ENCODE measurements at places on chromosomes 16 and 17.

DNA sequence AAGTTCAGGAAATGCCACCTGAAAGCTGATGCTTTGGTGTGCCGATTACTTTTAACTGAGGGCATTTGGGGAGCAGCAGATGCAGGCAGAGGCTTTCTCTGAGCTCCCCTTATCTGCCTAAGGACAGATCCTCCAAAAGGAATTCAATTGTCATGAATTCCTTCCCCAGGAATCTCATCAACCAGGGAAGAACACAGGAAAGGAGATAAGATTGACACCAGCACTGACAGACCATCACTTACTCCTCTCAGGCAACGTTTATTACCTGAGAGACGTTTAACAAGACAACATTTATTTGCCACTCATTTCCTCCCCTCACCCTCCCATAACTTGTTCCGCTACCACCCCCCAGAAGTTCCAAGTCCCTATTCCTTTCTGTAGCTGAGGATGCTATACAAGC is 17.6 kb upstream of the CDRT4 start:
- DNase-seq: no peak

GRCh38 chr16:79009896-79010295 is 590.6 kb downstream of the MAF start:
- DNase-seq: no peak

- DNase-seq: no peak
Measured at GRCh38 chr16:67663877-67664222, 2.7 kb downstream of the ENKD1 start.

GRCh38 chr16:69073181-69073702 is 32.2 kb upstream of the HAS3 start:
- no peak for DNase-seq

GRCh38 chr16:28537964-28538732 is 626 bp downstream of the NUPR1 start:
- no peak for DNase-seq

GRCh38 chr17:82943339-82943738 is 103.5 kb upstream of the ZNF750 start:
- DNase-seq: no peak

GRCh38 chr16:49489686-49490320 is 116.2 kb downstream of the C16orf78 start:
- no peak for DNase-seq

GRCh38 chr16:69404275-69404805 is 18.5 kb upstream of the TERF2 start:
- DNase-seq: no peak

DNA sequence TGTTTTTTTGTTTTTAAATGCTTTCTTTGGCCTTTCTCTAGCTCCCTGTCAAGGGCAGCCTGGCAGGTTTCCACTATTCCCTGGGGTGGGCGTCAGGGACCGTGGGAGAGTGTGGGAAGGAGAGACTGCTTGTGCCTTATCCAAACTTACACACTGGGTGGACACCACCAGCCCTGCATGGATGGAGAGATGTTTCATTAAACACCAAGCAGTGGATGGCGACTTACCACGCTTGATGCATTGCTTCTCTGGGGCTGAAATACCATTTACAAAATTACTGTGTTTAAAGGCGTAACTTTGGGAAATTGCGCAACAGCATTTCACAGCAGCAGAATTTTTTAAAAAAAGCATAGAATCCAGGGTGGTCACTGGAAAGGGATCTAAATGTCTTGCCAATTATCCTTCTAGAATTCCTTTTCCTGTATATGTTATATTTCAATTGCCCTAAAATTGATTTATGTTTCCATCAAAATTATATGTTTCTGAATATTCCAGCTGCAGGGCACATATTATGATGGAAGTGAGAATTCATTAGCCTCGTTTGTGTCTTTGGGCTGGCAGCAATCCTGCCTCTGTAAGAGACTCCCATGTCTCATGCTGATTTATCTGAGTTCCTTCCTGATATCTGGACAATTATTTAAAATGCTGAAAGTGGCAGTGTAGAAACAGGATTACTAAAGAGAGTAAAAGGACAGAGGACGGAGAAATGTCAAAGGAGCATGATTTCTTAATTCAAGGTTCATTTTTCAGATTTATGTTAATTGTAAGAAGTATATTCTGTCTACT is 247.3 kb downstream of the GRIN2A start:
- DNase-seq: no peak

DNA sequence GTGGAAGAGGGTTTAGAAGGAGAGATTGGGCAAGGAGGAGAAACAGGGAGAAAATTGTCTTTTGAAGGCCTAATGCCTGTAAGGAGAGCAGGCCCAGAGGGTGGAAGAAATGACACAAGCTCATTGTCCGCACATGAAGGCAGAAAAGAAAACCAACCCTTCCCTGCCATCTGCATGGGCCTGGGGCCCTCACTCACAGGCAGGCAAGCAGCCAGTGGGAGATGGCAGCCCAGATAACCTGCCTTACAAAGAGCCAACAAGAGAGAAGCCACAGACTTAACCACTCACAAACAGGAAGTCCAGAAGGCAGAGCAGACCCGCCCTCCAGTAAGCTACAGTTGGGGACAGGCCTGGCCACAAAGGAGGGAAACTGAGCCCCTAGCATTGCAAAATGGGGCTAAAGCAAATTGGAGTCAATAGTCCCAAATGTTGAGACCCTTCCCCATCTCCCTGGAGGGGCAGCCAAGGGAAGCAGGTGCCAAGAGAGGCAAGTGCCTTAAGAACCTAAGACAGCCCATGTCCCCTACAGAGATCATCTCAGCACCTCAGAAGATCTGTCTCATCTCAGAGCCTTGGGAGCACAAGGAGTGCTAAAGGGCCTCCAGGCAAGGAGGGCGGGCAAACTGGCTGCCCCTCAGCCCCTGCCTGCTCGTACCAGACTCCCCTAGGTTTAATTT is 7.3 kb upstream of the TSPOAP1 start:
- no peak for DNase-seq

GRCh38 chr17:73335591-73336407 is 24.0 kb upstream of the CDC42EP4 start:
- DNase-seq: no peak

GRCh38 chr17:10233161-10233560 is 34.8 kb upstream of the GAS7 start:
- no peak for DNase-seq

- DNase-seq: no peak
Measured at GRCh38 chr16:85541980-85542900, 70.9 kb upstream of the GSE1 start.

- no peak for DNase-seq
Measured at GRCh38 chr16:57372372-57373116, at the start of gene CX3CL1. Gene CX3CL1 (plus strand): TSS chr16:57372490. CDS start chr16:57372569, 79 bp downstream.

DNA sequence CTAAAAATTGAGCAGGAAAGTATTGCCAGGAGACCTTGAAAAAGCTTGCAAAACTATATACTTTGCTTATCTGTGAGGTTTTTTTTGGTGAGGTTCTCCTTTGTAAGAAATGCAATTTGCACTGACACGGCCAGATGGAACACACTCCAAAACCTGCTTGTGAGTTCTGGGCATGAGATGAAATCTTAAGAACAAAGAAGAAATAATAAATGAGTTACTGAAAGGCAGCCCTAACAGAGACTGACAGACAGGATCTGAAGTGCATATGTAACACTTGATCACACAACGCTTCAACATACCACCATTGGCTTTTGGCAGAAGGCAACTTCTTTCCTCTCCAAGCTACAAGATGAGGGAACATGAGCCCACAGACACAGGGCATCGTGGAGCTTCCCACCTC is 82.6 kb downstream of the USP31 start:
- DNase-seq: no peak

GRCh38 chr16:2237493-2238149 is 1.4 kb downstream of the DNASE1L2 start:
- no peak for DNase-seq

- no peak for DNase-seq
Measured at GRCh38 chr17:51228161-51228560, 31.7 kb downstream of the MBTD1 start.

- no peak for DNase-seq
Measured at GRCh38 chr16:14015948-14016347, 55.2 kb upstream of the MRTFB start.

DNA sequence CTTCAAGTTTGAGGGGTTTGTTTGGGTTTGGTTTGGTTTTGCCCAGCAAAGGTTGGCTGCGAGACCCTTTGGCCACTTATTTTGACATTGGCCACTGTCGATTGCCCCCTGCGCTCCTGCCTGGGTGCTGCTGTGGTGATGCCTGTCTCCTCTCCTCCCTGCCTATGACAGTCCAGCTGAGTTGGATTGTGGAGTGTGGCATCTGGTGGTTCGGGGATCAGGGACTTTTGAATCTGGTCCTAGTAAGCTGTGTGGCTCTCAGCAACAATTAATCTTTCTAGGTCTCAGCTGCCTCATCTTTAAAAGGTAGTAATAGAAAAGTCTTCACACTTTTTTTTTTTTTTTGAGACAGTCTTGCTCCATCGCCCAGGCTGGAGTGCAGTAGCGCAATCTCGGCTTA is 27.1 kb downstream of the CDK5RAP3 start:
- DNase-seq: no peak

GRCh38 chr17:71948703-71949422 is 172.0 kb upstream of the SOX9 start:
- DNase-seq: no peak

DNA sequence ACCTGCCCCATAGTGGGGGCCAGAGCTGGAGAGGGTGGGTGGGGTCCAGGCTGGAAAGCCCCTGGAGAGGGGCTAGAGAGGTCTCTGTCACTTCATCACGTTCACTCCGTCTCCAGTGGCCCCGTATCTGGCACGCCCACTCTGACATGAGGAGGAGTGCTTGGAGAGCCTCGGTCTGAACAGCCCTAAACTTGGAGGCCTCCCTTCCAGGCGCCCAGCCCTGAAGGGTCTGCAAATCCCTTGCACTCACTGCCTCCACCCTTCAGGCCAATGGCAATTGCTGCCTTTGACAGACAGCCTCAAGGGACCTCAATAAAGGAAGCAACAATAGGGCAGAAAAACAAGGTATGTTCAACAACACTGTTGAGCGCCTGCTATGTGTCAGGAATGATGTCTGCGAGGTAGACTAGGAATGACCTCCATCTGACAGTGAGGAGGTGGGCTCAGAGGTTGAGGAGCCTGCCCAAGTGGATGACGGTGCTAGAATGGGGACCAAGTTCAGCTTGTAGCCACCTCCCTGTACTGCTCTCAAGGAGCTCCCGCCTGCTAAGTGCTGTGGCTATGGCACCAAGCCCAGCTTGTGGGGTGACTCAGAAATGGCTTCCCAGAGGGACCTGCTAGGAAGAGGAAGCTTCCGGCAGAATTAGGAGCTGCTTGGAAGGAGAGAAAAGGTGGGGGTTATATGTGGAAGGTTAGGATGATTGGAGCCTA is 2.9 kb upstream of the EPX start:
- no peak for DNase-seq

- no peak for DNase-seq
Measured at GRCh38 chr17:50631908-50632571, 2.6 kb upstream of the ABCC3 start.

DNA sequence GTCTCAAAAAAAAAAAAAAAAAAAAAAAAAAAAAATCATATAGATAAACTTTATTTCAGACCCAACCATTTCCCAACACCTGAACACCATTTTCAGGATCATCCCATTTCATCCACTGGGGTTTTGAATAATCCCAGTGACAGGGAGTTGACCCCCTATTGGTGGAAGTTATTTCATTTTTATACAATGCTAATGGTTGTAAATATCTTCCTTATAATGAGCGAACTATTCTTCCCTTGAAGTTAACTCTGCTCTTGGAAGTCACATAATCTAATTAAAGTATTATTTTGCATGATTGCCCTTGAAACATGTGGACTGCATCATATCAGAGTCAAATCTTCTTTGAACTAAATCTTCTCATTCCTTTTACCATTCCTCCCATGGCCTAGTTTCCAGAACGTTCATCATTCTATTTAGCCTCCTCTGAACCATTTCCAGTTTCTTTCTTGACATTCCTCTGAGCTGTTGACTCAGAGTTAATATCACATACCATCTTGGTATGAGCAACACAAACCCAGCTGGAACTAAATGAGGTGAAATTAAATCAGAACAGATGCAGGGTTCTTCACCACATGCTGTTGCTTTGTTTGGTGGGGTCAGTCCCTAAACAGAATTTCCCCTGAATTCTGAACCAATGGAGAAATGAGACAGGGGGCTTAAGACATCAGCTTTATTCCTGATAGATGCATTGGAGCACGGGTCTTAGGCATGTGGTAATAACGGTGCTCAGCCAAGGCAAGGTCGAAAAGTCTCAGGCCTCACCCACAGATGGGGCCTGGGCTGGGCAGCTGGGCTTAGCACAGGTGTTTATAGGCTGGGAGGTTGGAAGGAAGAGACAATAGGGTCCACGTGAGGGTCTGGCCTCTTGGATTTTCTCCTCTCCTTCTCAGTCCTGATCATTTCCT is 8.9 kb downstream of the HSD17B2 start:
- no peak for DNase-seq
